Dermis microvascular lymphatic vessel endothelial cell (primary cell): ENCODE measurements at places on chromosomes 12 and 14.

- DNase-seq = no peak
Observed at GRCh38 chr12:39064708-39065107, 159.3 kb upstream of the CPNE8 start.

GRCh38 chr12:122860854-122861586 is 25.8 kb downstream of the HIP1R start:
- no peak for DNase-seq

GRCh38 chr12:24066097-24066496 is 116.6 kb upstream of the SOX5 start:
- DNase-seq = no peak

DNA sequence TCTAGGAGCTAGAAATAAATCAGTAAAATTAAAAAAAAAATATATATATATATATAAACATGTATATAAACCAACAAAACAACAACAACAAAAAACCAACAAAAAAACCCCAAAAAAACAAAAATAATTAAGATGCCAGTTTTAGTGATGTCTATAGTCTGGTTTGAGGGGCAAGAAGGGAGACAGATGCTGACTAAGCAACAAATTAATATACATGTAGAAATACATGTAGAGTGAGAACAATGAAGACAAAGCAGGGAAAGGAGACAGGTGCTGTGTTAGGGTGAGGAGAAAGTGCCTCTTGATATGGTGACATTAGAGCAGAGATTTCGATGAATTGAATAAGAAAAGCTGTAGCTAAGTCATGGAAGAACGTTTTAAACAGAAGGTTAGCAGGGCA is 477.9 kb downstream of the APAF1 start:
- no peak for DNase-seq

GRCh38 chr12:89350630-89351488 is 1.4 kb downstream of the DUSP6 start:
- no peak for DNase-seq

- no peak for DNase-seq
Observed at GRCh38 chr14:79598339-79598738, 613.0 kb downstream of the DIO2 start.

DNA sequence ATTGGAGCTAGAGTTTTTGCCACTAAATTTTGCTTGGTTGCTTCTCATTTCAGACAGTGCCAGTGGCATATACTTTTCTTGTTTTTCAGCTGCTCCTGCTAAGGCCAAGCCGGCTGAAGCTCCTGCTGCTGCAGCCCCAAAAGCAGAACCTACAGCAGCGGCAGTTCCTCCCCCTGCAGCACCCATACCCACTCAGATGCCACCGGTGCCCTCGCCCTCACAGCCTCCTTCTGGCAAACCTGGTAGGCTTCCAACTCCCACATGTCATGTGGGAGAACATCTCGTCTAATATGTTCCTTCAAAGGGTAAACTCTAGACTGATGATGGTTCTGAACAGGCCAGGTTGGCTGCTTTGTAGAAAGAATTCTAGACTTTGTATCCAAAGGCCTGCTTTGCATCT is 11.0 kb downstream of the DLST start:
- DNase-seq = no peak

DNA sequence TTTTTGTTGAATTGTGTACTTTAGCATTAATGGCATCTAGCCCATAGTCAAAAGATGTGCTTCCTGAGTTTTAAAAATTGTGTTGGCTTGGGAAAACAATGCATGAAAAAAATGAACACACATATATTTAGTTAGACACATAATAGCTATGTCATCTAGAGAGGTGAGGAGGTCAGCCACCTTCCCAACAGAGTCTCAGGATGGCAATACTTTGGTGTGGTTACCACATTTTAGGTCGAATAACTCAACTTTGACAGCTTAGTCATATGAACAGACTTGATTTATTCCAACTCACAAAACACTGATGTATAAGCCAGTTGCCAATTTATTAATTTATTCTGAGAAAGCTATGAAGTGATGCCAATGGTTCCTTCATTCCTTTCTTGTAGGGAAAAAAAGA is 114.0 kb downstream of the ETNK1 start:
- peak; percentile 56 for DNase-seq

DNA sequence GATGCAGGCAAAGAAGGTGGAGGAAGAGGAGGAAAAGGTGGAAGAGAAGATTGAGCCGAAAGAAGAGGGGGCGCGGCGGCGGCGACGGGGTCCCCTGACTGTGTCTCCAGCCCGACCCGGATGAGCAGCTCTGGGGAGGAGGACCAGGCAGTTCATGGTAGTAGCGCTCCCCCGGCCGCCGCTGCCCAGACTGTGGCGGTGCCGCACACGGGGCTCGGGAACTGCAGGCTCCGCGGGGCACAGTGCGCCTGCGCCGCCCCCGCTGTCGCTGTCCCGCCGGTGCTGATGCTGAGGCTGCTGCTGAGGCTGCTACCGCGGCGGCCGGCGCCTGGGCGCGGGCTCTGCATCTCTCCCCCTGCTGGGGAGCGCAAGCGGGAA is at the start of gene KCNH5:
Gene KCNH5, minus strand, starts transcription at position 225 of the 378 bp plus-strand sequence. CDS start 272 bp downstream, outside the sequence.
- DNase-seq = peak; percentile 49

GRCh38 chr14:52003324-52003723 is 14.0 kb downstream of the RTRAF start:
- peak; percentile 84 for DNase-seq

GRCh38 chr12:52285172-52285745 is 6.1 kb downstream of the KRT81 start:
- no peak for DNase-seq

- DNase-seq = no peak
Observed at GRCh38 chr14:102993523-102993922, 63.8 kb downstream of the CDC42BPB start.

DNA sequence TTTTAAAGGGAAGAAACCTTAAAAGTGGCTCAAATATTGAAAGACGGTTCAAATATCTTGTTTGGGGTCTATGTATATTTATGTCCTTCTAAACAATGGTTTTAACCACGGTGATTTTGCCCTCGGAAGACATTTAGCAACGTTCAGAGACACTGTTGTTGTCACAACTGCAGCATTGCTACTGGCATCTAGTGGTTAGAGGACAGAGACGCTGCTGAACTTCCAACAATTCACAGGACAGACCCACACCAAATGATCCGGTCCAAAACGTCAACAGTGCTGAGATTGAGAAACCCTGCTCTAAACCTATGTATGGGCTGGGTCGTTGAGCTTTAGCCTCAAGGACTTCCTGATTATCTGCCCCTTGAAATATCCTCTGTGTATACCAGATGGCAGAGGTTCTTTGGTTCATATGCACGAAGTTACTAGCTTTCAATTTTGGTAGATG is 1.7 kb downstream of the ANGEL1 start:
- peak; percentile 21 for DNase-seq

DNA sequence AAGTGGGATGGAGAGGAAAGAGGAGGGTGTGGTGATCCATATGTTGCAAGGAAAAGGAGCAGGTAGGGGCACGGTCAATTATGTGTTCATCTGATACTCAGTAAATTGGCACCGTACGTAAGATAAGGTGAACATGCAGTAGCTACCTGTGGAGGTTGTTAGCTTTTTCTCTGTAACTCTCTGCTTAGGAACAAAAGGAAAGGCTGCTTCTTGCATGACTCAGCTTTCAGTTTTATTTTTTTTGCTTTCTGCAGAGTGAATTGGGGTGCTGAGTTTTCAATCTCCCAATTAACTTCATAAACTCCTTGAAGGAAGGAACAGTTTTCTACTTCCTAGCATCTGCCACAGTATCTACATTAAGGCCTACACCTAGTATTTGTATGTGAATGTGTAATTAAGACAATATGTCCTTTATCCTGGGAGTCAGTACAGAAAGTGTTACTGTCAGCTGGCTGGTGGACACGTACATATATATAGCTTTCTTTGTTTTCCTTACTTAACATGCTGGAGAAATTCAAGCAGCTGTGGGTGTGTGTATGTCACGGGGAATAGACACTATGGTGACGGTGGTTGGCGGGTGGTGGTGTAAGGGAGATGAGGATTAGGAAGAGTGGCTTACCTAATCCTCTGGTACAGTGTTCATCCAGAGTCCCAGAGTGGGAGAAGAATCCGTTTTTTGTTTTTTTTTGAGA is 40.1 kb upstream of the WNK1 start:
- no peak for DNase-seq

DNA sequence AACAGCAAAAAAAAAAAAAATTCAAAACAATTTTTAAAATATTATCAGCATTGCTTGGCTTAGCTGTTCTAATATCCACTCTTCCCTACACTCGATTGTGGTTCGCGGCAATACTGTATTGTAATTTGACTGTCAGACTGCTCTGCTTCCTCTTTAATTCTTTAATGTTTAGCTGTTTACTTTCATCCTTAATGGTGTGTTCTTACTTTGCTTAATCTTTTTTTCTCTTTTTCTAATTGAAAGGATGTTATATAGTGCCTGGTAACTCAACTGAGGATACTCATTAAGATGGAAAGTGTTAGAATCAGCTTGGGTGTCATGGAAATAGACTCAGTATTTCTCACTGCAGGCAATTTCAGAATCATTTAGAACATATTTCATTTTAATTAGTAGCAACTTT is 2.0 kb downstream of the ANO4 start:
- no peak for DNase-seq

- no peak for DNase-seq
Observed at GRCh38 chr14:96090441-96091148, 51.4 kb downstream of the C14orf132 start.

DNA sequence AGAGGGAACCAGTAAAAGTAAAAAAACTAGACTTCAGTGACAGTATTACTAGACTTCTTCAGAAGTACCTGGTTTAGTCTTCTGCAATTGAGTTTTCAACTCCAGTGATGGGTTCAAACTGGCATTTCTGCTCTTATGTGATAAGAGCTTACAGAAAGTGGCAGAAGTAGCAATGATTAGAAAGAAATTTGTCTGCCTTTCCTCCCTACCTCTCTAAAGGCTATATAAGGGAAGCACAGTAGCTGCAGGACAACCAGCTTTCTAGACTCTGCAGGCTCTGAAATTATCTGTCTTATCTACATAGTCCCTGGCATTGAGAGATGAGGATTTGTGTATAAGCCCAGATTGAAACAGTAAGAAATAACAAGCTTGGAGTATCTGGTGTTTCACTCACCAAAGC is 107.5 kb downstream of the DAAM1 start:
- DNase-seq = no peak

DNA sequence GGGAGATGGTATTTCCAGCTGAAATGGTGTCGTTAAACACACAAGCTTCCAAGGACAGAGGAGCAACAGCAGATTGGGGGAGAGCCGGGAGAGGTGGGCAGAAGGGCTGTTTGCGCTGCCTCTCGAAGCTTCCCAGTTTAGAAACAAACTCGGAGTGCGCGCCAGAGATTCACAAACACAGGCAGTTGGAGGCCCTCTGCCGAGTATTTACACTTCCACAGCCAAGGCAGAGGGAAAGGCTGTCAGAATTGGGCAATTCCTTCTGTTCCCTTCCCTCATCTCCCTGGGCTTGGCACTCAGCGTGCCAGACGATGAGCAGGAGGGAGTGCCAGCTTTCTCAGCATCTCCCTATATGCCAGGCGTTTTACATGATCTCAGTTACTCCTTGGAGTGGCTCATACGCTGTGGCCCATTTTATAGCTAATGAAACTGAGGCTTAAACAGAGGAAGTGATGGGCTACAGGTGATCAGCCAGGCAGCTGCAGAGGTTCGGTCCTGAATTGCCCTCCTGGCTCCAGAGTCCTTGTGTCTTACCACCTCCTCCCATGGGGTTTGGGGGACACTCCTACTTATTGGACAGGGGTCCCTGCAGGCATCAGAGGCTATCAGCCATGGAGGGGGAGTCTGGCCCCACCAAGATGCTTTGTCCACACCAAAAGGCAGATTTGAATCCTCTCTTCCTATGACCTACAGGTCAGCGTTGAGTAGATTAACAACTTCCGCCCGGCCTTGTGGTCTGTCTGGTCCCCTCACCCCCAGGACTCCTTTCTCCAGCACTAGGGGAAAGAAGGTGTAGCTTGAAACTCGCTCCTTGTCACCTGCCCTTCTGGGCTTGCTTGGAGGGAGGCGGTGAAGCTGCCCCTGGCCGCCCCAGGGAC is 3.1 kb downstream of the FAM222A start:
- no peak for DNase-seq

GRCh38 chr14:100065111-100065871 is at the start of gene EVL:
TSS of gene EVL (plus strand) at chr14:100065422. CDS start at chr14:100065501, 79 bp downstream.
- no peak for DNase-seq

DNA sequence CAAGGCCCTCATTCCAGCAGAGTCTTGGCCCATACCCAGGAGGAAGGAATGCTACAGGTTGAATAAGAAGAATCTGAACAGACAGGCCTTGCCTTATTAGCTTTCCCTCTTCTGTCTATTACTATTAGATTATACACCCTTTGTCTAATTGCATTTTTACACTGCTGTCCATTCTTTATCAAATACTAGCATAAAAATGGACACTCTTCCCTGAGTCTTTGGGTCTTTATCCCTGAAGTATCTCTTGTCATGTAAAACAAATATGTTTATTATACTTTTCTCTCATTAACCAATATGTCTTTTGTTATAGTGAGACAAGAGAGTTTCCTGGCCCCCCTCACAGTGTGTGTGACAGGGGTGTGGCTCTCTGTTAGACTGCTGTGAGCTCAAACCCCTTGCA is 897.4 kb upstream of the SEL1L start:
- DNase-seq = no peak

DNA sequence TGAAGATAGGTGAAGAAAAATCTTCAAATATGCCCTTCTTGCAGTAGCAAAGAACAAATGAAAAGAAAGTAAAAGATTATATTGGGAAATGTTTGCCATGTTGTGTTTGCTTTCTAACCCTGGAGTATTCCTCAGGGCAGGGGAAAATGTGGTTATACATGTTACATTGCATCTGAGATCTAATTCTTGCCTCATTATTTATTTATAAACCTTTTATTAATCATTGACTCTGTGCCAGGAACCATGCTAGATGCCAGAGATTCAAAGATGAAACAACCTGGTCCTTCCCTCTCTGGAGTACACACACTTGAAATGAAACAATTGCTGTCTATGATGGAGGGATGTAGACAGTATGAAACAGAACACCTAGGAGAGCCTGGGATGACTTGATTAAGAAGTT is 128.1 kb upstream of the HMGA2 start:
- no peak for DNase-seq

DNA sequence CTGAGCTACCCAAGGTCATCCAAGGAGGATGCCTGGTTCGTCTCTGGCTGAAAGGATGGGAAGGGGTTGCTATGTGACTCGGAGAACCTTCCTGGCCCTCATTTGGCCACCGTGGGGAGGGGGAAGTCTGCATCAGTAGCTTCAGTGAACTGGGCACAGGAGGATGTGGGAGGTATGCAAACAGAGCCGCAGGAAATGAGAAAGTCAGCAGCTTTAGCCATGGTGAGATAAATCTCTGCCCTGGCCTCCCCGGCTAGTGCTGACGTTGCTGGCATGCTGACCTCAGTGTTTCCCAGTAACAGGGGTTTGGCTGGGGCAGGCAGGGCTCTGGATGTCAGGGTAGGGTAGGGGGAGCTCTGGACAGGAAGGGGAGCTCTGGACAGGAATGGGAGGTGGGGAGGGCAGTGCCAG is 2.3 kb upstream of the CEBPE start:
- peak; percentile 62 for DNase-seq

GRCh38 chr14:64114166-64114565 is 180.0 kb downstream of the ESR2 start:
- no peak for DNase-seq

GRCh38 chr12:67617629-67618028 is 30.9 kb upstream of the DYRK2 start:
- DNase-seq = no peak

- no peak for DNase-seq
Observed at GRCh38 chr14:31992011-31992447, 85.1 kb upstream of the ARHGAP5 start.

GRCh38 chr12:113186666-113187325 is 1.3 kb downstream of the RITA1 start:
- DNase-seq = no peak

GRCh38 chr14:73725116-73726024 is 11.2 kb upstream of the PNMA1 start:
- no peak for DNase-seq

- peak; percentile 68 for DNase-seq
Observed at GRCh38 chr14:75044322-75044721, 6.9 kb downstream of the MLH3 start.
